ENCODE measurements at places on chromosomes 6 and 20. TPM values are rescaled to one million over a fixed set of nuclear protein-coding genes. Genes with fewer than 3 reads are reported as not detected.

Gene NOP56
- total RNA-seq = 463 TPM

Gene SLCO4A1
- total RNA-seq = 26.1 TPM

Gene SYNGAP1
- 12.3 TPM for total RNA-seq

Gene ADTRP
- total RNA-seq = not detected

Gene INSM1
- total RNA-seq = not detected

Gene LY6G5C
- total RNA-seq = 0.84 TPM

Gene RRAGD
- total RNA-seq = 19.0 TPM

Gene OLIG3
- total RNA-seq = not detected

Gene GHRH
- total RNA-seq = not detected

Gene TRIM15
- total RNA-seq = not detected

Gene DEF6
- total RNA-seq = 8.0 TPM

Gene SLC16A10
- 19.1 TPM for total RNA-seq

Gene MATN4
- not detected for total RNA-seq

Gene DHX35
- total RNA-seq = 14.4 TPM

GRCh38 chr6:169930799-169931198 is 179.4 kb downstream of the ERMARD start:
- DNase-seq = no peak

DNA sequence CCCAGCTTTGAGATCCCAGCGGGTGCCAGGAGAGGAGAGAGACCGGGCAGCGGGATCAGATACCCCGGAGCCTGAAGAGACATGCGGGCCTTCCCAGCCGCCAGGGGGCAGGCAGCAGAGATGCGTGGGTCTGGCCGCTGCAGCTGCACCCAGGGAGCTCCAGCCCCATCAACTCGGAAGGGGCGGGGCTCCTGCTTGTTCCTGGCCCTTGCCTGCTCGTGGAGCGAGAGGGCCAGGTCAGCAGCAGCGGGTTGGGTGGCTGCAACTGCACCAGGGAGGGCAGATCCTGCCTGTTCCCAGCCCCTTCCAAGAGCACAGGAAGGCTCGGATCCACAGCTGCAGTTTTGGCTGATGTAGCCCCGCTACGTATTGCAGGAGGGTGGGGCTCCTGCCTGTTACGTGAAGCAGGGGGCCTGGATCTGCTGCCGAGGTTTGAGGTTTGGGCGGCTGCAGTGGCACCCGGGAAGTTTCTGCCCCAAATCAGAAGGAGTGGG is 532.8 kb downstream of the RFPL4B start:
- no peak for DNase-seq

DNA sequence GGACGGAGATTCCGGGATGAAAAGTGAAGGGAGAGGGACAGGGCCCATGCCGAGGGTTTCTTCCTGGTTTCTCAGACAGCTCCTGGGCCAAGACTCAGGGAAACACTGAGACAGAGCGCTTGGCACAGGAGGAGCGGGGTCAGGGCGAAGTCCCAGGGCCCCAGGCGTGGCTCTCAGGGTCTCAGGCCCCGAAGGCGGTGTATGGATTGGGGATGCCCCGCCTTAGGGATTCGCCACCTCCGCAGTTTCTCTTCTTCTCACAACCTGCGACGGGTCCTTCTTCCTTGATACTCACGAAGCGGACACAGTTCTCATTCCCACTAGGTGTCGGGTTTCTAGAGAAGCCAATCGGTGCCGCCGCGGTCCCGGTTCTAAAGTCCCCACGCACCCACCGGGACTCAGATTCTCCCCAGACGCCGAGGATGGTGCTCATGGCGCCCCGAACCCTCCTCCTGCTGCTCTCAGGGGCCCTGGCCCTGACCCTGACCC is 55.0 kb upstream of the HLA-A start:
- no peak for DNase-seq

DNA sequence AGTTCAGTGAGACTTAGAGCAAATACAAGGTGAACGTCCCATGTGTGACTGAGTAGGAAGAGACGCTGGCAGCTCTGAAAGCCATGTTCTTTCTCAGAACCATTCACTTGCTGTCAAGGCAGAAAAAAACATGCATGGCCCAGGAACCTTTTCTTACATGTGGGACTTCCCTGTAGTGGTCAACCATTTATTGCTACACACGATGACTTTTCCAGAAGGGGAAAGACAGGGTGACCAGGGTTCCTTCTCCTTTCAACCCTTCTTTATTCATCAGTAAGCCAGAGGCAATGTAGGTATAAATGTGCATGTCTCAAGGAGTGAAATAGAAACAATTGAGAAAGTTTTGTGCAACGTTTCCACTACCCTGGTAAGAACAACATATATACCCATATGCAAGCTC is 189.0 kb downstream of the NFATC2 start:
- DNase-seq = no peak

GRCh38 chr6:163438298-163438939 is 23.9 kb downstream of the QKI start:
- no peak for DNase-seq

- no peak for DNase-seq
These were observed 44.0 kb downstream of the SPDEF start for GRCh38 chr6:34511915-34512737.

GRCh38 chr6:30481211-30481964 is 7.9 kb upstream of the HLA-E start:
- no peak for DNase-seq

DNA sequence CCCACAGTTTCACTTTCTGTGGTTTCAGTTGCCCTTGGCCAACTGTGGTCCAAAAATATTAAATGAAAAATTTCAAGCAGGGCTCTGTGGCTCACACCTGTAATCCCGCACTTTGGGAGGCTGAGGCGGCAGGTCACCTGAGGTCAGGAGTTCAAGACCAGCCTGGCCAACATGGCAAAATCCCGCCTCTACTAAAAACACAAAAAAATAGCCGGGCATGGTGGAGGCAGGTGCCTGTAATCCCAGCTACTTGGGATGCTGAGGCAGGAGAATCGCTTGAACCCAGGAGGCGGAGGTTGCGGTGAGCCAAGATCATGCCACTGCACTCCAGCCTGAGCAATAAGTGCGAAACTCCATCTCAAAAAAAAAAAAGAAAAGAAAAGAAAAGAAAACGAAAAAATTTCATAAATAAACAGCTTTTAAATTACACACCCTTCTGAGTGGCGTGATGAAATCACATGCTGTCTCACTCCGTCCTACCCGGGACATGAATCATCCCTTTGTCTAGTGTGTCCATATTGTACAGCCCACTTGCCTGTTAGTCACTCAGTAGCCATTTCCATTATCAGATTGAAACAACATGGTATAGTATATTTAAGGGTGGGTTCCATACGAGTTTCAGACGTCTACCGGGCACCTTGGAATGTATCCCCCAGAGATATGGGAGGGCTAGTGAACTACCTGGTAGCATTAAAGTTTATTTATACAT is 11.7 kb downstream of the PTPRK start:
- DNase-seq = no peak

- no peak for DNase-seq
These were observed 7.9 kb downstream of the PTK6 start for GRCh38 chr20:63529180-63529860.

- DNase-seq = no peak
These were observed 122.8 kb upstream of the COL21A1 start for GRCh38 chr6:56370127-56370540.

GRCh38 chr6:34514593-34515472 is 41.3 kb downstream of the SPDEF start:
- DNase-seq = no peak

GRCh38 chr6:107753778-107754177 is 70.3 kb downstream of the SCML4 start:
- DNase-seq = no peak

- no peak for DNase-seq
These were observed 51.1 kb downstream of the NFATC2 start for GRCh38 chr20:51491393-51491792.

GRCh38 chr20:44478206-44478605 is 2.5 kb downstream of the TTPAL start:
- DNase-seq = no peak

- no peak for DNase-seq
These were observed 97.8 kb upstream of the OGFRL1 start for GRCh38 chr6:71190809-71191208.

DNA sequence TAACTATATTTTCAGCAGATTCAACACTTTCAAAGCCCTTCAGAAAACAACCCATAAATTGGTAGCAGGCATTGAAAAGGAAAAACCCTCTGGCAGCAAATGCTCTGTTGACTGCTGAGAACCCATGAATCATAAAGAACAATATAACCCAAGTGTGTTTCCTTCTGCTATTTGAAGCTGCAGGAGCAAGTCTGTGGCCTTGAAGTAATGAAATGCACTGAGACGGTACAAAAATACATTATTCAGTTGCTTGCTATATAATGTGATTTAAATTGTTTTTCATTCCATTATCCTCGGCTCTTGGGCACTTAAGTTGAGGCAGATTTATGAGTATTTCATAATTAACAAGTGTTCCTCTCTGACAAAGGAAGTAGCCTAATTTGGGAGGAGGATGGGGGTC is 40.6 kb upstream of the SAMD5 start:
- DNase-seq = no peak

GRCh38 chr6:7311917-7312615 is 933 bp downstream of the SSR1 start:
- DNase-seq = no peak

DNA sequence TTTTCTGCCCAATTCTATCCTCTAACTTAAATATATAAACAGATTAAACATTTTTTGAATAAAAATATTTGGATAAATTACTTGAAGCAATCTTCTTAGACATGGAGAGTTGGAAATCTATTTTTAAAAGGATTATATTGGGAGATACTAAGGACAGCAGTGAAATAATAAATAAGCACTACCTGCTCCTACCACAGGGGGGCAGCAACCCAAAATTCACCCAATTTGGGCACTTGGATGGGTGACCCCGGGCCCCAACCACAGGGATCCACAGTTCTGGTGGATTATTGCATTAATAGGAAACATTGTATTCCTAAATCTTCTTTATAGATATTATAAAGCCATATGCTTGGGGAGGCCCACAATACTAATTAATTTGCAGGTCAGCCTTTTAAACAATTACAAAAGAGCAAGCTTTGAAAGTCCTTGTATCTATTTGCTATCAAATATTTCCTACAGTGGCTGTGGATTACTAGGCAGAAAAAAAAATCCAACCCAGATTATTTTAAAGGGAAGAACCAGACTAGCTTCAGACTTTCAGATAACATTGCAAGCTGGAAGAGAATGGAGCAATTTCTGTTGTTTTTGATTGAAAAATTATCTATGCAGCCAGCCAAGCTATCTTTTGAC is 66.4 kb upstream of the PDE10A start:
- DNase-seq = no peak

DNA sequence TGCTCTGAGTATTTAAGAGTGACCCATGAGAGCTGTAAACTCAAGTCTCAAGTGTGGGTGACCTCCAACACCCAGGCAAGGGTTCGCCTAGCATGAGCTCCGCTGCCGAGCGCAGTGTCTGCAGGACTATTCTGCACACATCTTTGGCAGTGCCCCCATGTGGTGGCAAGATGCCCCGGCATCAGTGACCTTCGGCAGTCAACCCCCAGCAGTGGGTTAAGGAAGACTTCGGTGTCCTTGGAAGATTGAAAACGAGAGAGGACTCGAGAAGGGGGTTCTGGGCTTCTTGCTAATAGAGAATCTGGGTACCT is 43.1 kb downstream of the RBM38 start:
- DNase-seq = no peak

DNA sequence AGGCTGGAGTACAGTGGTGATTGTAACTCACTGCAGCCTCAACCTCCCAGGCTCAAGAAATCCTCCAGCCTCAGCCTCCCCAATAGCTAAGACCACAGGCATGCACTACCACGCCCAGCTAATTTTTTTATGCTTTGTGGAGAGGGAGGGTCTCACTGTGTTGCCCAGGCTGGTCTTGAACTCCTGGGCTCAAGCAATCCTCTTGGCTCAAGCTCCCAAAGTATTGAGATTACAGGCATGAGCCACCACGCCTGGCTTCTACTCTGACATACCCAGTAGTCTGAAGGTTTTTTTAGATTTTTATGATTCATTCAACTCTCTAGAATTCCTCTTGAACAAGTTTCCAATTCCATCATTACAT is 1.3 kb upstream of the ARHGAP18 start:
- no peak for DNase-seq

DNA sequence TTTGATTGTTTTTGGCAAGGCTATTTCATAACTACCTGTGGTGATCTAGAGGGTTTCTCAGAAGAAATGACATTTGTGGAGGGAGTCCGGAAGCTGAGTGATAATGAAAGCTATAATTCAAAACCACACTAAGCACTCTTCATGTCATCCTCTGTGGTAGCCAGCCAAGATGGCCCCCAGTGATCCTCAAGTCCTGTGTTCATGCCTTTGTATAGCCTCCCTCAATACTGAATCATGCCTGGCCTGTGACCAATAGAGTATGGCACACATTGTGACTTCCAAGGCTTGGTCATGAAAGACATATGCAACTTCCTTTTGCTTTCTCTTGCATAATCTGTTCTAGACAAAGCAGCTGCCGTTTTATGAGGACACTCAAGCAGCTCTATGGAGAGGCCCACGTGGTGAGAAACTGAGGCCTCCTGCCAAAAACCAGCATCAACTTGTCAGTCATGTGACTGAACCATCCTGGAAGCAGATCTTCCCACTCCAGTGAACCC is 12.8 kb upstream of the DNAAF9 start:
- no peak for DNase-seq

DNA sequence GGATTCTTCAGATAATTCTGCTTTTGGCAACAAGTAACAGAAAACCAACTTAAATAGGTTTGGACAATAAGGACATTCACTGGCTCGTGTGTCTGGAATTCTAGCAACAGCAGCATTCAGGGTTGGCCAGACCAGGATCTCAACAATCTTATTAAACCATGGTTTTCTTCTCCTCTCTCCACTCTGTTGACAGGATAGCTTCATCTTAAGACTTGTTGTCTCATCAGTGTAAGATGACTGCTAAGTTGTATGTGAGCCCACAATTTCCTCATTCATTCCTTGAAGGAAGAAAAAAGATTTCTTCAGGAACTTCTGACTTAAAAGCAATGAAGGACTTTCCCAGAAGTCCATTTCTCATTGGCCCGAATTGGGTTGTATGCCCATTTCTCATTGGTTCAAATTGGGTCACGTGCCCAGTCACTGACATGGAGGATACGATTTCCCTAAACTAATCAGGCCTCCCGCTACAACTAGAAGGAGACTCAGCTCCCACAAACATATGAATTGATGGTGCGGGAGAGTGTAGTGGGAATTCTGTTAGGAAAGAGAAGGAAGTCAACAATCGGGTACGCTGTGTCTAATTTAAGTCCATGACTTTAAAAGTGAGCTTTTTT is 83.7 kb downstream of the SLC22A3 start:
- no peak for DNase-seq

DNA sequence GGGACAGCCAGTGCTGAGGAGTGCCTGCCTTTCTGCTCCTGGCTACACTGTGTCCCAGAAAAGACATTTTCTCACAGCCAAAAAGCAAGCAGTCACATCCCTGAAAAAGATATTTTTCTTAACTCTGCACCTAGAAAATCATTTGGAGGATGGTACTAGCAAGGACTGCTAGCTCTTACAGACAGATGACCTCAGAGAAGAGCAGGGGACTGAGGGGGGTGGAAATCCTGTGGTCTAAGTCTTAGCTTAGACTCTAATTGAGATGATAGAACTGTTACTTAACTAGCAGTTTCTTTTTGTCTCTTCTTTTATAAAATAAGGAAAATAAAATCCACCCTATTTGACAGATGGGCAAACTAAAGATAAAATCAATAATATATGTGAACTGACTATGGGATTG is 152.8 kb downstream of the TMEM200A start:
- no peak for DNase-seq

- no peak for DNase-seq
These were observed 222.9 kb upstream of the DEFB112 start for GRCh38 chr6:50272611-50273010.

- DNase-seq = no peak
These were observed 3.1 kb upstream of the MAVS start for GRCh38 chr20:3843490-3843889.

- no peak for DNase-seq
These were observed 104.7 kb upstream of the TMEM170B start for GRCh38 chr6:11432713-11433450.
